ENCODE measurements at places on chromosomes 2 and 18.
A peak's percentile ranks its signal among the peaks of the same experiment; 100 is the strongest.

- peak; percentile 82 for DNase-seq
These were observed 470.6 kb upstream of the MEX3C start for GRCh38 chr18:51668101-51668500.

- no peak for DNase-seq
These were observed 70.3 kb downstream of the VAPA start for GRCh38 chr18:9984080-9984479.

- no peak for DNase-seq
These were observed 77.1 kb upstream of the SLC39A10 start for GRCh38 chr2:195579776-195580555.

DNA sequence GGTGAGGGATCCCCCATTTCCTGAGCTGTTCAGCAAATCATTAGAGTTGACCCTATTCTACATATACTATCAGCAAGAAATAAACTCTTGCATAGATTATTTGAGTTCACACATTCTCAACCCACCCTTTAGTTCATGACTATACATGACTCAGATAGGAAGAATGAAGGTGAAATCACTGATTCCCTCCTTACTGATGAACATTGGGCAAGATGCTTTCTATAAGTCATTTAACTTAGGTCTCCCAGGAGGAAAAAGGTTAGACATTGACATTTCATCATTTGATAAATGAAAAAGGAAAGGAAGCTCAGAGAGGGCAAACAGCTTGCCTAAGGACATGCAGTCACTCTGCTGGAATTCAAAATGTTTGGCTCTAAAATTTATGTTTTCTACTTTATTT, 408.0 kb downstream of the TMEM182 start:
- no peak for DNase-seq

GRCh38 chr2:220460257-220460985, 833.0 kb downstream of the SLC4A3 start:
- no peak for DNase-seq

GRCh38 chr2:219073413-219074129, 12.8 kb upstream of the IHH start:
- peak; percentile 54 for DNase-seq

DNA sequence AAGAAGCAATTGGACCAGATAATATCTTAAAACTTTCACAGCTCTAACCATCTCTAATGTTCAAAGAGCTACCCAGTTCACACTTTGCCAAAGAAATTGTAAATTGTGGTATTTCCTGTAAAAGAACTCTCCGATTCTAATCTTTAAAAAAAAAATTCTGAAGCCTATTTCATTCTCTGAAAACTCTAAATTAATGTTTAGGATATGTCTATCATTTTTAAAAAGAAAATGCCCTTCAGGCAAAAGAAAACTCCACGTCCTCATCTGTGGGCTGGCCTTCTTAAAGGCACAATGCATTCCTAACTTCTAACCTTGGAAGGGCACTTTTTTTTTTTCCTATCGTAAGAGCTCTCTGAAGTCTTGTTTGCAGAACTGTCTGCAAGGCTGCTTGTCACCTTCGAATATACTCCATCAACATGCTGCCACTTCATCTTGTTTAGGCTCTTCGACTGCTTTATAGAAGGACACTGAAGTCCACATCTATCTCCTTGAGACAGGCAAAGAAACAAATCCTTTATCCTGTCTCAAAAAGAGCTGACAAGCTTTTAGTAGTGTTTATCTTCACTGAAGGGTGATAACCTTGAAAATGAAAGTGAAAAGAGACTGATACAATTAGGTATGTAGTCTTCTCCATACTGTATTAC, 124.3 kb upstream of the SLC39A10 start:
- DNase-seq = no peak

DNA sequence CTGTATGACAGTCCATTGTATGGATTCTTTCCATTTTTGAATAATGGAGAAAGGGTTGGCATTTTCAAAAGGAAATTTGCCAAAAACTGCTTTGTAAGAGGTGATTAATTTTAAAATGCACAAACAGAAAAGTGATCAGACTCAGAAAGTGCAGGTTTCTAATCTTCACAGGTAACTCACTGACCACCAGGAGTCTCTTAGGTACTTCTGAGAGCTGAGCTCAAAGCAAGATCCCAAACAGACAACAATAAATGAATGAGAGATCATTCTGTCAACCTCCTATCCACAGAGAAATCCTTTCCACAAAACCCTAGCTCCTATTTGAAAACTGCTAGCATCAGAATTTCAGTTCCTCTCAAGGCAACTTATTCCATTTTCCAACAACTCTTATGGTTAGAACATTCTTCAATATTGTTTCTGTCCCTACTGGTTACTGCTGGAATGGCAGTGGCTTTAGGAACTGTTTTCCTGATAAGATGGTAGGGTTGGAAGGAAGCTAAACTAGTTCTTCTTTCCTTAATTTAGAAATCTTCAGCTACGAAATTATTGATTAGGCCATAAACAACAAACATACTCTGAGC, 20.6 kb upstream of the HAAO start:
- peak; percentile 29 for DNase-seq

GRCh38 chr2:130755256-130756052, at the start of gene AMER3:
TSS of gene AMER3 (plus strand) at chr2:130755540. CDS start at chr2:130762073, 6,533 bp downstream.
- DNase-seq = peak; percentile 70

DNA sequence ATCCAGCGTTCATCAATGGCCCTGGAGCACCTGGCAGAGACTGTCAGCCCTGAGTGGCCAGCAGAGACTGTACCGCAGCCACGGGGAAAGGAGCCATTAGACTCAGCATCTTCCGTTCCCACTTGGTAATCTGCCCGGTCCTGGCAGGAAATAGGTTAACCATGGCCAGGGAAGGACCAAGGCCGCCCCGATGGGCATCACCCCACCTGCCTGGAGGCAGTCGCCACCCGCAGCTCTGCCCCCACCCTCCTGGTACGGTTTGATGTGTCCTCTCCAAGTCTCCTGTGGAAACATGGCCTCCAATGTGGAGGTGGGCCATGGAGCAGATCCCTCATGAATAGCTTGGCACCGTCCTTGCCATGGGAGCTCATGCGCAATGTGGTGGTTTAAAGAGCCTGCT, 75.3 kb downstream of the RTP5 start:
- DNase-seq = no peak

DNA sequence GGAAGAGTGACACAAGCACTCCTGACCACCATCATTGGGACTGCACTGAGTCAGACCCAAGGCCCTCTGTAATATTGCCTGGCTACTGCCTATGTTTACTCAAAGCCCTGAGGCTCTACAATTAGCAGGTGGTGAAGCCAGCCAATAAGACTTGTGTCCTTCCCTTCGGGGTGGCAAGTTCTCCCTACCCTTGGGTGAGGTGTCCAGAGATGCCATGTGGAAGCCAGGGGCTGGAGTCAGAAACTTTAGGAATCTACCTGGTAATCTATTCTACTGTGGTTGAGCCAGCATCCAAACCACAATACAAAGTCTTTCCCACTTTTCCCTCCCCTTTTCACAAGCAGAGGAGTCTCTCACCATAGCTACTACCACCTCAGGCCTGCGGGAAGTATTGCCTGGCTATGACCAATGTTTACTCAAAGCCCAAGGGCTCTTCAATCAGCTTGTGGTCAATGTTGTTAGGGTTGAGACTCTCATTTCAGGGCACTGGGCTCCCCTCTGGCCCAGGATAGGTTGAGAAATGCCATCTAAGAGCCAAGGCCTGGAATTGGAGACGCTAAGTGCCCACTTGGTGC, 17.6 kb downstream of the DHRS9 start:
- no peak for DNase-seq

DNA sequence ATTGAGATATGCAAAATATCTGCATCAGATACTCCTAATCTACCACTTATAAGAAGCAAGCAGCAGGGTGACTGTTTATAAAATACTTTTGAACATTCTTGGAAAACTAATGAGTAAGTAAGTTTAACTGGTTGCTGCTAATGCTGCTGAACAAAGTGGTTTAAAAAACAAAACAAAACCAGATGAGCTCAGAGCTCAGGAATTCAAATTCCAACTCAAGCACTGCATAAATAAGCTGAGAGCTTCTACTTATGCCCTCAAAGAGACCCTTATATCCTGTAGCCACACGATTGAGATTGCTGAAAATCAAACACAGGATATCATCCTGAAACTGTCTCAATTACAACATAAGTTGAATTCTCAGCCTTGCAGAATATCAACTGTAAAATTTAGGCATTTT, 62.3 kb upstream of the NYAP2 start:
- DNase-seq = no peak

- no peak for DNase-seq
These were observed 129.0 kb upstream of the ACVR2A start for GRCh38 chr2:147715807-147716206.

GRCh38 chr2:235105821-235106359, 154.1 kb downstream of the SH3BP4 start:
- DNase-seq = no peak
